Central memory CD8-positive, alpha-beta T cell (primary cell): ENCODE measurements at places on chromosomes 16 and 17.

DNA sequence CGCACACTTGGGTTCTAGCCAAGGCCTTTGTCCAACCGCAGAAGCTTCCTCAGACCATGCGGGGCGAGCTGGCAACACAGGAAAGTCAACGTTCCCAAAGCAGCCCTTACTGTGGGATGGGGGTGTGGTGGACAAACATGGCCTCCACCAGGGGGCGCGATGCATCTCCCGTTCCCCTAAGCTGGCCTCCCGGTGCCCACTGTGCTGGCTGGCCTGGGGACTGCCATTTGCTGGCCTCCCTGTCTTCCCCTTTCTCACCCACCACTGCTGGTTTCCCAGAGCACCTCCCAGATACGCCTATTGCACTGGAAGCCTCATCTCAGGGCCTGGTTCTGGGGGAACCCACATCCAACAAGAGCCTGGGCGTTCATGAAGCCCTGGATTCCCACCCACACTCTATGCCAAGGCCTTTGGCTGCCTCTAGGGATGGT, 145.3 kb downstream of the IRF8 start:
- H3K27ac ChIP-seq: no peak overlapping the region
- no peak overlapping the region for H3K4me3 ChIP-seq
- no peak for DNase-seq
- H3K27me3 ChIP-seq: peaks cover 75% of the 10 kb centered on the region

GRCh38 chr16:78405040-78405439, 305.6 kb downstream of the WWOX start:
- no peak overlapping the region for H3K4me3 ChIP-seq
- H3K36me3 ChIP-seq: no peaks in the 10 kb centered on the region
- DNase-seq: no peak
- no peaks in the 10 kb centered on the region for H3K4me1 ChIP-seq
- H3K27me3 ChIP-seq: no peaks in the 10 kb centered on the region

DNA sequence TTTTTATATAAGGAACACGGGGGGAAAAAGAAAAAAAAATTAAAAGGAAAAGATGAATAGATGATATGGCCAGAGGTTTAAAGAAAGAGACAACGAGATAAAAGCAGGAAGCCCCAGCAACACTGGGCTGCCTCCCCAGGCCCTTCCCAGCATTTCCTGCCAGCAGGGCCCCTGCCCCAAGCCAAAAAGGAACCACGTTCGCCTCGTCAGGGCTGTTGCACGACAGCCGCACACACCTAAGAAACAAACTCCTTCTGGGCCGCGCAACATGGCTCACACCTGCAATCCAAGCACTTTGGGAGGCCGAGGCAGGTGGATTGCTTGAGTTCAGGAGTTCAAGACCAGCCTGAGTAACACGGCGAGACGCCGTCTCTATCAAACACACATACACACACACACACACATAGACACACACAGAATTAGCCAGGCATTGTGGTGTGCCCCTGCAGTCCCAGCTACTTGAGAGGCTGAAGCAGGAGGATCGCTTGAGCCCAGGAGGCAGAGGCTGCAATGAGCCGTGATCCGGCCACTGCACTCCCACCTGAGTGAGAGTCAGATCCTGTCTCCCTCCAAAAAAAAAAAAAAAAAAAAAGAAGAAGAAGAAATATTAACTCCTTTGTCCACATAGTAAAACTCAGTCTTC, 83.0 kb downstream of the ANKRD11 start:
- peaks cover 17% of the 10 kb centered on the region for H3K36me3 ChIP-seq
- peak overlapping the region; percentile 63 for H3K4me3 ChIP-seq
- peak overlapping the region; percentile 91 for H3K27ac ChIP-seq
- peaks cover 80% of the 10 kb centered on the region for H3K4me1 ChIP-seq
- H3K27me3 ChIP-seq: no peaks in the 10 kb centered on the region
- DNase-seq: no peak

DNA sequence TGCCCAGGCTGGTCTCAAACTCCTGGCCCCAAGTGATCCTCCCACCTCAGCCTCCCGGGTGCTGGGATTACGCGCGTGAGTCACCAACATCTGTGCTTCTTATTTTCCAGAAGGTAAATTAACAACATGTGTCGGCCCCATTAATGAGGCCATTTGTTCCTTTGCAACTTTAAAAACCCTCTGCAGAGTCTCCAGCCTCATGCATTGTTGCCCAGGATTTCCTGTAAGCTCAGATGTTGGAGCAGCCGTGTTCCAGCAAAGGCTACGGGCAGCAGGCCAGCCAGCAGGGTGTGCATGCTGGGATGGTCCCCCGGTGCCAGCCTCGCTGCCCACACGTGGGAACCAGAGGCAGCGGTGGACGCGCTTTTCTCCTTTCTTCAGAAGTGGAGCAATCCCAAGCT, 19.1 kb upstream of the HEXD start:
- H3K27ac ChIP-seq: no peak overlapping the region
- no peak overlapping the region for H3K4me3 ChIP-seq
- peaks cover 10% of the 10 kb centered on the region for H3K4me1 ChIP-seq

DNA sequence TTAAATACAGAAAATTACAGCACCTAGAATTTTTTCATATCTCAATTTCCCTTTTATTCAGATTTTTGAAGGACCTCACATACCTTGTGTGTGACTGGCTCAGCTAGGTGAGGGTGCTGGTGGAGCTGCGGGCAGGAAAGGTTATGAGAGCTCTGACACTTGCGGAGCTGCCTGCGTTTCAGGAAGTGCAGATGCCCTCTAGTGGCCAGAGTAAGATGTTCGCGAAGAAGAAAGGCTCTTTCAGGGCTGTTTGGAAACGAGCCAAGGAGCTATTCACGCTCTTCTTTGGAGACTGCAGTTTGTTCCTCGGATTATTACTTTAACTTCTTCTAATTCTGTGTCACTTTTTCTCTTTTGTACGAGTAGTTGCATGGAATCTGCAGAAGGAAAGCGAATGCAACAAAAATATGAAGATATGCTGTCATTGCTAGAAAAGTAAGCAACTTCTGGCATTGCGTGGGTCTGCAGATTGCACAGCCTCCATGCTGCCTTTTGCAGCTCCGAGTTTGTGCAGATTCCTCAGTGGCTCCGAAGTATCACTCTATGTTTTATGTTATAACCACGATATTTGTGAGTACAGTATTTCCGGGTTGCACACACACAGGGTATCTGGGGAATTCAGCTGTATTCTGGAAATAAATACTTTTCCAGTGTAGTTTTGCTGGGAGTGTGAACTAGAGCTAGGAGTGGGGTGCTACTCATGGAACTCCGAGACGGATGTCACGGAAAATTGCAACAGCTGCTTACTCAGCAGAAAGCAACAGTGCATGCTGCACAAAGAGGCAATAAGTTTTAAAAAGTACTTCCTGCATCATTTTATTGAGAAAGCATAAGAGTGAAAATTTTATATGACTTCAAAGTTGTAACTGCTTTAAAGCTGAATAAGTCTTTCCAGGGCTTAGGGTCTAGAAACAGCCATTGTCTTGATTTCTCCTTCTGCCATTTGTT, 46.3 kb downstream of the DNAH9 start:
- H3K36me3 ChIP-seq: no peaks in the 10 kb centered on the region
- DNase-seq: no peak
- peaks cover 9% of the 10 kb centered on the region for H3K27me3 ChIP-seq
- H3K4me3 ChIP-seq: no peak overlapping the region
- H3K4me1 ChIP-seq: no peaks in the 10 kb centered on the region

DNA sequence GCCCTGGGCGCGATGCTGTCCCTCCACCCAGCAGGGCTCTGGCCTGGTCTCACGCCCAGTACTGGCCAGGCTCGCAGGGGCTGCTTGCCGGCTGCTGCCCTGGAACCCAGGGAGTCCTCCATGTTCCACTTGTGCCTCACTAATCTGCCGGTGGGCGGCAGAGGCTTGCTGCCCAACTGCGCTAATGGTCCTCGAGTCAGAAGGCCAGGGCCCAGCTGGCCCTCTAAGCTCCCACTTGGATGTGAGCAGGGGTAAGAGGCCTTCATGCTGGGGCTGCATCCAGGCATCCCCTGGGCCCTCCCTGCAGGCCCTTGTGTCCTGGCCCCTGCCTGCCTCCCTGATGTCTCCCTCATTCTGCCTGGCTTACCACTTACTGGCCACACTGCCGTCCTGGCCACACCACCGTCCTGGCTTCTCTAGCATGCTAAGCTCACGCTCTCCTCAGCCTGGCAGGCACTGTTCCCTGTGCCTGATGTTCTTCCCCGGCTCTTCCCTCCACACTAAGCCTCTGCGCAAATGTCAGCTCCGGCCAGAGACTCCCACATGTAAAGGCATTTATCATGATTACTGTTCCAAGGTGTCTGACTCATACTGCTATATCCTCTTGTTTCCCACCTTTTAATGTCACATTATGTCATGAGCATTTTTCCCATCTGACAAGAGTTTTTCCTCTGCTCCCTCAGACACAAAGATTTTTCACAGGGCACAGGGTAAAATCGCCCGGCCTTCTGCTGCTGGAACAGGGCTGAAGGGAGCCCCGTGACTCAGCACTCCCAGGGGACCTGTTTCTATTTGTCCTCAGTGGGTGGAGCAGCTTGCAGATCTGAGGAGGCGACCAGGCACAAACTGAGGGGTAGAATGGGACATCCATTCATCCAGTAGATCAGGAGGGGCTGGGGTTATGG, 15.9 kb downstream of the B9D1 start:
- no peaks in the 10 kb centered on the region for H3K4me1 ChIP-seq
- H3K27me3 ChIP-seq: peaks cover 9% of the 10 kb centered on the region
- H3K4me3 ChIP-seq: no peak overlapping the region
- no peak for DNase-seq
- H3K27ac ChIP-seq: no peak overlapping the region
- peaks cover 5% of the 10 kb centered on the region for H3K36me3 ChIP-seq

DNA sequence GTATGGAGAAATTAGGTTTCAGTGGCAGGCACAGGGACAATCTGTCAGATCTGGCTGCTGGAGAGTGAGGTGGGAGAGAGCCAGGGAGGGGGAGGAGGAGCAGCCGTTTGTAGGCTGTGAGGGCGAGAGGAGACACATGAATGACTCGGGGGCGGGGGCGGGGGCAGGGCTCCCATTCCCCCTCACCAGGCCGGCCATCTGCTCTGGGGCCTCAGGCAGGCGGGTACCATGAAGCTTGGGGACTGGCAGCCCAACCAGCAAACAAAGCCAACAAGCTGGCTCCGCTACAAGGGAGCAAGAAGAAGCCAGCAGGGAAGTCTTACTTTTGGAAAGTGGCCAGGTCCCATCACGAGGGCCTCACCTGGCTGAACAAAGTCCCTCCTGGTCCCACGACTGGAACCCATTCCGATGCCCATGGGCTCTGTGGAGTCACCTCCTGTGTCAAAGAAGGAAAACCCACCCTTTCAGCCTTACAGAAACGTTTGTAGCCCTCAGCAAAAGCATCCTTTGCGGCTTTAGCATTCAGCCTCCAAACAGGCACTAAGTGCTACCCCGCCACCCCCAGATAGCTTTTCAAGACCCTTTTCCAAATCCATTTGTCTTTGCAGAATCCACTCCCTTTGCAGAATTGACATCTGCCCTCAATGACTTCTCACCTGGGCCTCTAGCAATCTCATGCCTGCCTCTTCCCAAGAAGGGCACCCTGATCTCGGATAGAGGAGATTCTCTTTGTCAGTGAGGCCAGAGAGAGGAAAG, 9.2 kb upstream of the SSTR2 start:
- no peak overlapping the region for H3K27ac ChIP-seq
- no peak for DNase-seq
- peaks cover 6% of the 10 kb centered on the region for H3K4me1 ChIP-seq

DNA sequence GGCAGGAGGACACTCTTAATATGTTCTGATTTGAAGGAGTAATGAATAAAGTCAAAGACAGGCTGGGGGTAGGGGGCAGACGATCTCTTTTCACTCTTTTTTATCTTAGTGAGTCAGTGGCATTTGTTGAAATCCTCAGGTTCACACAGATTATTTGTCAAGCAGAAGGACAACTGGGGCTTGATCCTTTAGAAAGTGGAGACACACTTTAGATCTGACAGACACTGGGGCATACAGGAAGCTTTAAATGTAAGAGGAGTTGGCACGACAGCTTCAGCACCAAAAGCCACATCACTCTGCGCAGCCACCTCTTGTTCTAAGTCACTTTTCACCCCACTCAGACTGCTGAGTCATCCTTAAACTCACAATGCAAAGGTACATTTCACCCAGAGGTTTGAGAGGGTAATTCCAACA, 121.5 kb downstream of the STXBP4 start:
- no peaks in the 10 kb centered on the region for H3K27me3 ChIP-seq
- peak overlapping the region; percentile 91 for H3K27ac ChIP-seq
- H3K36me3 ChIP-seq: peaks cover 11% of the 10 kb centered on the region
- peaks cover 19% of the 10 kb centered on the region for H3K4me1 ChIP-seq
- peak overlapping the region; percentile 24 for H3K4me3 ChIP-seq

GRCh38 chr16:70592106-70592571, 54.2 kb upstream of the IL34 start:
- no peaks in the 10 kb centered on the region for H3K4me1 ChIP-seq
- H3K27me3 ChIP-seq: no peaks in the 10 kb centered on the region
- no peak overlapping the region for H3K4me3 ChIP-seq
- peaks cover 2% of the 10 kb centered on the region for H3K36me3 ChIP-seq

GRCh38 chr16:72793017-72793416, 254.9 kb downstream of the ZFHX3 start:
- no peaks in the 10 kb centered on the region for H3K36me3 ChIP-seq
- peaks cover 2% of the 10 kb centered on the region for H3K4me1 ChIP-seq
- DNase-seq: no peak
- no peak overlapping the region for H3K27ac ChIP-seq

- H3K36me3 ChIP-seq: peaks cover 8% of the 10 kb centered on the region
- H3K27ac ChIP-seq: peak overlapping the region; percentile 65
- H3K4me3 ChIP-seq: peak overlapping the region; percentile 84
- DNase-seq: no peak
- no peaks in the 10 kb centered on the region for H3K27me3 ChIP-seq
Observed at GRCh38 chr17:57086069-57086930, 1.3 kb downstream of the AKAP1 start.

GRCh38 chr17:58367461-58367860, 15.5 kb upstream of the SUPT4H1 start:
- H3K4me1 ChIP-seq: peaks cover 36% of the 10 kb centered on the region
- H3K27me3 ChIP-seq: no peaks in the 10 kb centered on the region

DNA sequence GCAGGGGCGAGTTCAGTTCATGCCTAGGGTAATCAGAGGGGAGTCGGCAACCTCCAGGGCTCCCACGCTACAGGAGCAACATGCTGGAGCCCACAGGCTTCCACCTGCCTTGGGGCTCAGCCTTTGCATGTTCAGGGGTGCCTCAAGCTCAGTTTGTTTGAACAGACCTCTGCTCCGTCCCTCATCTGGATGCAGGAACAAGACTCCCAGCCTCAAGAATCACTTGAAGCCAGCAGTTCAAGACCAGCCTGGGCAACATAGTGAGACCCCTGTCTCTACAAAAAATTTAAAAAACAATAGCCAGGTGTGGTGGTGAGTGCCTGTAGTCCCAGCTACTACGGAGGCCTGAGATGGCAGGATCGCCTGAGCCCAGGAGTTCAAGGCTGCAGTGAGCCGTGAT, 4.9 kb upstream of the HSD11B2 start:
- H3K36me3 ChIP-seq: peaks cover 2% of the 10 kb centered on the region
- H3K4me3 ChIP-seq: no peak overlapping the region
- H3K27me3 ChIP-seq: peaks cover 76% of the 10 kb centered on the region
- H3K27ac ChIP-seq: no peak overlapping the region
- peaks cover 5% of the 10 kb centered on the region for H3K4me1 ChIP-seq
